Stimulated activated CD4-positive, alpha-beta T cell treated with anti-CD3 and anti-CD28 coated beads, TNF-alpha, amount 100 ng/mL, for 4 hours (primary cell): ENCODE measurements at places on chromosomes 13 and 19.

DNA sequence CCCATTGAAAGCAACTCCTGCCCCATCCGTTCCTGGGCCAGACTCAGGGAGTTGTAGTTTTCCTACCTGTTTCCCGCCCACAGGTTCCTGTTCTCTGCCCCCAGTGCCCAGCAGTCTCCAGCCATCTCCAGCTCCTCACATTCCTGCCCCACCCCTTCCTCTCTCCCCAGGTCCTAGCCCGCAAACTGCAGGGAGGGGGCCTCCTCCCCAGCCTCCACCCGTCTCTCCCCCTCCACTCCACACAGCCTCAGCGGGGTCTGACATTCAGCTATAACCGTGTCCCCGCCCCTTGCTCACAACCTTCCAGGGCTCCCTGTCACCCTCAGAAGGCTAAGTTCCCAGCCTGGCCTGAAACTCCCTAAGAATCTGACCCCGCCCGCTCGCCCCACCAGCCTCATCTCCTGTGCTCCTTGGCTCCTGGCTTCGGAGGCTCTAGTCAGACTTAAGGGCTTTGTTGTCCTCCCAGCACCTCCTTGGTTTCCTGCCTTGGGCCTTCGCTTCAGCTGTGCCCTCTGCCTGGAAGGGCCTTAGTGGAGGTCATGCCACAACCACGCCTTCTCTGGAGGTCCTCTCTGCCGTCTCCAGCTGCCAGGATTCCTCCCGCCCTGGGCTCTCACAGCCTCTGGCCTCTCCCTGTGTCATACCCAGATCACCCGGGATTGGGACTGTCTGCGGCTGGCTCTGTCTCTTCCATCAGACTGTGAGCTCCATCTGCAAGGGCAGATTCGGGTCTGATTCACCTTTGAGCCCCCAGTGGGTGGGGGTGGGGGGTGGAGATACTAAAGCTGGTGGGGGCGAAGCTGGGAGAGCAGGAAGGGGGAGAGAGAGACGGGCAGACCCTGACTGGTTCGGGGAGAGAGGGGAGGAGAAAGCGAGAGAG is 5.1 kb upstream of the SPACA6 start:
- DNase-seq: no peak

DNA sequence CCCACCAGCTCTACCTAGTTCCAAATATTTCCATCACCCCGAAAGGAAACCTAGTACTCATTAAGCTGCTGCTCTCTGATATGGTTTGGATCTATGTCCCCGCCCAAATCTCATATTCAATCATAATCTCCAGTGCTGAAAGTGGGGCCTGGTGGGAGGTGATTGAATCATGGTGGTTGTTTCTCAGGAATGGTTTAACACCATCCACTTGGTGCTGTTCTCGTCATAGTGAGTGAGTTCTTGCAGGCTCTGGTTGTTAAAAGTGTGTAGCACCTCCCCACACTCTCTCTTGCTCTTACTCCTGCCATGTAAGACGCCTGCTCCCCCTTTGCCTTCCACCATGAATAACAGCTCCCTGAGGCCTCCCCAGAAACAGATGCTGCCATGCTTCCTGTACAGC is 43.4 kb upstream of the MED4 start:
- DNase-seq: no peak

GRCh38 chr13:45362939-45363338 is 22.0 kb upstream of the TPT1 start:
- DNase-seq: no peak

DNA sequence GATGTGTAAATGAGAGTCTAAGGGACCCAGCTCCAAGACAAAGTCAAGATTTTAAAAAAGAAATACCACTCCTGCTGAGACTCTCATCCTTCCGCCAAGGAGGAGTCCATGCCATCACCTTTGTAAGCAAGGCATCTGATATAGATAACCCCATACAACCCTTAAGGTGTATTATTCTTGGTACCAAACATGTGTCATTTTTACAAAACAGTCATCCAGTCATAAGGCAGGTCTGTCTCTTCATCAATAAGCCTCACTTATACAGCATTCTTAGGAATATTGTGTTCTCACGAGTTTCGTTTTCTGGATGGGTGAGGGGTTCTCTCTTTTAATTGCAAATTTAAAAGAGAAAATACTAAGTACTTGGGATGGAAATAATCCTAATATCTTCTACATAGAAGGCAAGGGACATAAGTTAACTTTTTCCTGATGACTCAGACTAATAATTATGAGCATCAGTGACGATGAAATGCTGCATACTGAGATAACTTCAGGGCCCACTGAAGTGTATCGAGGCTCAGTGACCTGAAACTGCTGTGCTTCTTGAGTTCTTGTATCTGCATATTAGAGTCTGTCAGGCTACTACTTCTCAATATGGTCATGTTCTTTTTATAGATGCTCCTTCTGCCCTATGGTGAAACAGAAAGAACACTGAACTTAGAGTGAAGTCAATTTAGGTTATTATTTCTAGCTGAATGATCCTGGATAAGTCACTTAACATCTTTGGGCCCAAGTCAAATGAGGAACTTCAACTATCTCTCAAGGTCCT is 166.6 kb downstream of the KLF12 start:
- DNase-seq: no peak

DNA sequence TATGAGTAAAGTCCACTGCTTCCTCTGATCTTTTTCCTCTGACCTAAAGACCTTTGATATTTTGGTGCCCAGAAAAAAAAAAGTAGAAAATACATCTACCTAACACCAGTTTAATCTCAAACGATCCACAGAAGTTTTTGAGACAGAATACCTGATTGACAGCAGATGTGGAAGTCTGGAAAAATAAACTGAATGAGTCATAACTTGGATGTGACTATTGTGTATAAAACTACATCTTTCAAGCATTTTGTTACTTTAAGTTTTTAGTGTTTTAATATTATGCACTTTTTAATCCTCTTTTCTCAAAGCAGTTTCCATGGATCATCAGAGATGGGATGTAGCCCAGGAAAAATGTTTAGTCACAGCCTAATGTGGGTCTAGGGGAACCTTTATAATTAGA is 216.1 kb downstream of the SLITRK1 start:
- DNase-seq: no peak

GRCh38 chr19:958967-959855 is 24.9 kb upstream of the WDR18 start:
- DNase-seq: peak; percentile 15

DNA sequence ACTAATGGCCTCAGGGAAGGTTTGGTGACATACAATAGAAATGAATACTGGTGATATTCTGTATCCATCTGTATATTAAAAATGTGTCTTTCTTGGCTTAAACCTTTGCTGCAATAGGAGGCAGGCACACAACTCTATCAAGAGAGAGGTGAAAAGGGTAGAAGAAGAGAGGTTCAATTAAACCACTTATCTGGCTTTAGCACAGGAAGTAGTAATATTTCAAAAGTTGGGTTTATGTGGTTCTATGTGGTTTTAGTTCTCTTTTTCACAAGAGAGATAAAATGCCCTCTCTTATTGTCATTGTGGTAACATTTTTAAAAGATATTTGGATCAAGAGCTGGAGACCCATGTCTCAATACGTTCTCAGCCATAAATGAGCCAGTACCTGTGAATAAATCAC is 146.2 kb upstream of the FNDC3A start:
- no peak for DNase-seq

DNA sequence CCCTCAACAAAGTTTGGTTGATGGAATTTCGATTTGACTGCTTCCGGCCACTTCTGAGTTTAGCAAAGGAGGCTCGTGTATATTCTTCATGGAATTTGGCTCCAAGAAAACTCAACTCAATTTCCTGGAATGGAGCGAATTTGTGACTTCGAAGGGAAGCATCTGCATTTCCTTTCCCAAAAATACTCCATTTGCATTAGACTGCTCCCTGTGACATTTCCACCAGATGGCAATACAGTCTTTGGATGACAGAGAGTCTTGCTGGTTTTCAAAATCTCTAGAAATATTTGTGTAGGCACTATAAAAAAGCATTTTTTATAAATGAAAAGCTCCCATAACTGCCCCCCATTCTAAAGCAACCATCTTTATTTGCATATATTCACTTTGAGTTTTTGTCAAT is 4.1 kb downstream of the C1QTNF9 start:
- DNase-seq: no peak
